ENCODE measurements at places on chromosomes 5 and 9. TPM values are rescaled to one million over a fixed set of nuclear protein-coding genes. Genes with fewer than 3 reads are reported as not detected.

DNA sequence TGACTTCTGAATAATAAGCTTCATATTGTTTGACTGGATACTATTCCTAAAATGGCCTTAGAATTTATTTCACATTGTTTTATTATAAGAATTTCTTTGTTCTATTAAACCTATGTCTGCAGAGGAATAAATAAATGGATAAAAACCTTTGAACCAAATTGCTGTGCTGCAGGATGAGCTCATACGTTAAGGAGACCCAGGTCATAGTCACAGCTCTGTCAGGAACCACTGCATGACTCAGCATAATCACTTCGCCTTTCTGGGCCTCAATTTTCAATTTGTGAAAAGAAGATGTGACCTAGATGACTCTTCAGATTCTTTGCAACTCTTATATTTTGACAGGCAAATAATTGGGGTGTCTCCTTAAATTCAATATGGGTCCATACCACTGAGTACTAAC lies 36.7 kb upstream of the HMHB1 start:
- no peak for DNase-seq

GRCh38 chr9:74609671-74610405 lies 112.7 kb downstream of the RORB start:
- DNase-seq, result no peak

DNA sequence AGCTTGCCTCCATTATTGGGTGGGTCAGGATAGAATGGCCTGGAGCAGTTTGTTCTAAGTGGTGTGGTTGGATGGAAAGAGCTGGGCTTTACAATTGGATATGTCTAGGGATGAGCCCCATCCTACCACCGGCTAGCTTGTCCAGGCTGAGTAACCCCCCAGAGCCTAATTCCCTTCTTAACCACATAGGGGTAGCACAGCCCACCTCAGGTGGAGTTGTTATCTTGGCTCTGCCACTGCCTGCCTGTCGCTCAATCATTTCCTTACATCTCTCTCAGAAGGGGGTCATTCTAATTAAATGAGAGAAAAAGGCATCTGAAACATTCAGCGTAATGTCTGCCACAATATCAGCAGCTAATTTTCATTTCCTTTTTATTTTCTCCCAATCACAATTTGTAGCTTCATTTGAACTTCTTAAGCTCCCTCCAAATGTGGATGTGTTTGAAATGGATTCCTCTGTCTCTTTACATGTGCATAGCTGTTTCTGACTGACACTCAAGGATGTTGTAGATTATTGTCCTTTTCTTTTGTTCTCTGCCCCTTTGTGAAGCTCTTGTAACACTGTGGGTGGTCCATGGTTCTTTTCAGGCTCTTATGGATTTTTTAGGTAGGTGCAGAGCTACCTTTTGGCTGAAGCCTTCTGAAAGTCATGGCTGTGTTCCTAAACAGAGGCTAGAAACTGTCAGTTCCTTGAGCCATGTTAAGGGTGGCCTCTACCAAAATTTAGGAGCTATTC lies 383.1 kb upstream of the KLF4 start:
- no peak for DNase-seq

GRCh38 chr5:62082370-62082801 lies 223.6 kb upstream of the KIF2A start:
- no peak for DNase-seq

- no peak for DNase-seq
Observed at GRCh38 chr5:132425975-132426524, 56.5 kb downstream of the SLC22A5 start.

SLC25A25 gene
- 9.4 TPM for total RNA-seq

- no peak for DNase-seq
Observed at GRCh38 chr9:38339087-38339486, 53.4 kb upstream of the ALDH1B1 start.

DNA sequence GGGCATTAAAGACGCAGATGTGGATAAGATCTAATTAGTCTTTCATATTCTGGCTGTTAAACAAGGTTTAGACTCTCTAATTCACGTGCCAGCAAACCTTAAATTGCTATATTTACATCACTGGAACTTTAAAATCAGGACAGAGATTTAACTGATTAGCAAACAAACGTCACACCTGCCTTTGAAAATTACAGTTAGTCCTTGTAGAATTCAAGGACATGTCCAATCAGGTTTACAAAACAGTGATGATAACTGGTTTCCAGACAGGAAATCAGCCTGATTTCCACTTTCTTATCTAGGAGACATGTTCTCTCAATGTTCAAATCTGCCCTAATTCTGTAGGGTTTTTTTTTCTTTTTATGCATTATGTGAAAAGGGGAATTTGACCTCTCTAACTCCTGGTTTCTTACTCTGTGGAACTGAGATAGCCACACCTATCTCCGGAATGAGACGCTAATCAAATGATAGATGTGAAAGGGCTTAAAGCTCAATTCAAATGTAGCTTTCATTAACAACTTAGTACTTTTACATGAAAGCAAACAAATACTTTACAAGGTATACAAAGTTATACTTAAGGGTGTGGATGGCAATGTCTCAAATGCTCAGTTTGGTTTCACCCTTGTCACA lies 26.5 kb downstream of the SPINK5 start:
- DNase-seq, result no peak

CDC20B gene
- not detected for total RNA-seq

DNA sequence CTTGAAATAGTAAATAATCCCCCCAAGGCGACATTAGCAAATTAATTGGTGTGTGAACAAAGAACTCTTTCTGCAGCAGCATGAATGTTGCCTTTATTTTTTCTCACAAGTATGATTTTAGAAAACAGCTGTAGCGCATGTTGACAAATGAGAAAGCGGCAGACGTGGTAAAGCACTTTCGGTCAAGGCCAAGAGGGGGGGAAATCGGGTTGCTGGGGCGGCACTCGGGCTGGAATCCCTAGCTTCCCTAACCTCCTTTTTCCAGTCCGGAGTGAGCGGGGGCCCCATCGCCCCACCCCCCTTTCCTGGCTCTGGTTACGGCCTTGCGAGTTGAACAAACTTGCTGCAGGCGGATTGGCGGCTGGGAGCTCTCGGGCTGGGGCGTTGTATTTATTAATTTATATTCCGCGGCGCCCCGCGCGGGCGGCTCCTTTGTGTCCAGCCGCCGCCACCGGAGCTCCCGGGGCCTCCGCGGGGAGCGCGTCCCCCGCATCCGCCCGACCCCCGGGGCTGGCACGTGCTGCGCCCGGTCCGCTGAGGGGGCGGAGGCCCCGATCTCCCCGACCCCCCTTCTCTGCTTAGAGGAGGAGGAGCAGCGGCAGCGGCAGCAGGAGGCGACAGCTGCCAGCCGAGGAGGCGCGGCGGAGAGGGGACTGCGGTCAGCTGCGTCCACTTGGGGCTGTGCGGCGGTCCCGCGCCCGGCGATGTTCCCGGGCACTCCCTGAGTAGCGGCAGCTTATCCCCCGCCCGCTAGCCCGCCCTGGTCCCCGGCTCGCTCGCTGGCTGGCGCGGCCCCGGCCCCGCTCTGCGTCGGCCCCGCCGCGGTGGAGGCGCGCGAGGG lies at the start of gene RHOBTB3:
TSS of gene RHOBTB3 (plus strand) at position 607 of the 841 bp plus-strand sequence. CDS start 347 bp downstream, outside the sequence.
- peak; percentile 52 for DNase-seq

DNA sequence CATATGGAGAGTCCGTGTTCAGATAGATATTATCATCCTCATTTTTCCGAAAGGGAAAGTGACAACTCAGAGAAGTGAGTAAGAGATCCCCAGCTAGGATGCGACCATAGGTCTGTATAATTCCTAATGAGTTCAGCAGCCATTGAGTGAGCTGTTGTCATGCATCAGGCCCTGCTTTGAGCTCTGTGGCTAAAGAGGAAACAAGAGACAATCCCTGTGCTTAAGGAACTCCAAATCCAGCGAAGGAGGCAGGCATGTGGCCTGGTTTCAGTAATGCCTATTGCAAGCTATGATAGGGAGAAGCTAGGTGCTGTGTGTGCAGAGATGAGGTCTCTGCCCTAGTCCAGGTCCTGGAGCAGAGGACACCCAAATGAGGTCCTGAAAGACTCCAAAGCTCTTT lies 192.8 kb downstream of the ACTL7B start:
- DNase-seq, result no peak

DNA sequence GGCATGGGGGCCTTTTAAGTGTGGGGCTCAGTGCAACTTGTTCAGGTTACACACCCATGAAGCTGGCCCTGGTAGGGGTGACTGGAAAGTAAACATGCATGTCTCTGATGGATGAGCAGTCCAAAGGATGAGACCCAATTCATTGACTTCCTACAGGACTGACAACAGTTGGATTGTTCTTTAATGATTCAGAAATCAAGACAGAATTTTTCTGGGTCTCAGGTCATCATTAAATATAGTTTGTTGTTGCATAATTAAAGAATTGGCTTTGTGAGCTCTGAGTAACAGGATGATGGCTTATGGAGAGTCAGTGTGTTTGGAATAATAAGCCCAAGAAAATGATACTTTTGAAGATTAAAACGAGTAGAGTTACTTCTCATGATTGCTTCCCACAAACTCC lies 604.2 kb upstream of the CLINT1 start:
- no peak for DNase-seq

RNF180 gene
- total RNA-seq, result not detected

DNA sequence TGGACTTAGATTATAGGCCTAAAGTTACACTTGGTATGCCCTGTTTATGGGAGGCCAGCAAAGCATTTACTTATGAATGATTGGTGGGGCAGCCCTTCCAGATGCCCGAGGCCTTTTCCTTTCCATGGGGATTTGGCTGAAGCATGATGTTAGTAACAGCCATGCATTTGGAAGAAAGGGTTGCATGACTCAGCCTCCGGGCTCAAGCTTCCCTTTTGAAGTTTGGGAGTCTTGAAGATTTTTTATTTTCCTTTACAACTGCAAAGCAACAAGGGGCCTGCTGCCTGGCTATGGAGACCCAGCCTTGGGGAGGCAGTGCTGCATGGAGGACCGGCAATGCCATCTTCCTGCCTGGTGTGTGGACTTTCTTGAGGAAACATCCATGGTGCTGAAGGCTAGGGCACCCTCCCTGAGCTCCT lies 244.7 kb downstream of the ICE1 start:
- no peak for DNase-seq

CLIC3 gene
- not detected for total RNA-seq

GRCh38 chr5:136193322-136193935 lies 467 bp upstream of the SMIM32 start:
- no peak for DNase-seq

- DNase-seq, result no peak
Observed at GRCh38 chr5:148730270-148730669, 75.9 kb upstream of the HTR4 start.

- DNase-seq, result no peak
Observed at GRCh38 chr5:126446498-126447224, 23.5 kb downstream of the GRAMD2B start.

GRCh38 chr5:150106674-150107426 lies 20.5 kb upstream of the CSF1R start:
- DNase-seq, result no peak

- DNase-seq, result no peak
Observed at GRCh38 chr5:141532726-141533125, 43.8 kb downstream of the PCDHGC5 start.

- no peak for DNase-seq
Observed at GRCh38 chr5:38846379-38847011, 683 bp downstream of the OSMR start.

DNA sequence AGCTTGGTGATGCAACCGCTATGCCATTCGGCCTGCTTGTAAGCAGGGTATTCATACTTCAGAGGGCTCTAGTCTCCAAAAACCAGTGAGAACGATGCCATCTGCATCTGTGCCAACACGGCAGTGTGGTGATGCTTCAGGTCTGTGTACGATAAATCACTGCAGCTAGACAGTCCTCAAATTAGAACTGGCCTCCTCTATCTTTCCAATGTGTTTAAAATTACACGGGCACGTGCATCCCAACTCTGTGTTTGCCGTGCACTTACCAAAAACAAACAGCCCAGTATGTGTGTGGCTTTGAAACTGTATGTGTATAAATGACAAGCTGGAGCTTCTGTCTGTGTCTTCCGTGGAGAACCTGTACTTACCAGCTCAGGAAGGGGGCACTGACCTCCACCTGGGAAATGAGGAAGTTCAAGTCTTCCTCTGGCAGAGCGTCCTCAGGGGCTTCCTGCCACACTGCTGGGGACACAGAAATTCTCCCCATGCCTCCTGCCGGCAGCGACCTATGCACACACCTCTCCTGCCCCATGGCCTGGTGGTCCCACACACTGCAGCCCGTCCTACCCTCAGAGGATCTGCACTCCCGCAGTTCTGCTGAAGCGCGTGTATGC lies 12.3 kb downstream of the MED10 start:
- no peak for DNase-seq

TMEM250 gene
- total RNA-seq, result 23.3 TPM

- no peak for DNase-seq
Observed at GRCh38 chr5:170483701-170484458, 19.9 kb upstream of the KCNIP1 start.

- no peak for DNase-seq
Observed at GRCh38 chr5:39717176-39717897, 292.6 kb upstream of the DAB2 start.

PLPPR1 gene
- total RNA-seq, result not detected

DNA sequence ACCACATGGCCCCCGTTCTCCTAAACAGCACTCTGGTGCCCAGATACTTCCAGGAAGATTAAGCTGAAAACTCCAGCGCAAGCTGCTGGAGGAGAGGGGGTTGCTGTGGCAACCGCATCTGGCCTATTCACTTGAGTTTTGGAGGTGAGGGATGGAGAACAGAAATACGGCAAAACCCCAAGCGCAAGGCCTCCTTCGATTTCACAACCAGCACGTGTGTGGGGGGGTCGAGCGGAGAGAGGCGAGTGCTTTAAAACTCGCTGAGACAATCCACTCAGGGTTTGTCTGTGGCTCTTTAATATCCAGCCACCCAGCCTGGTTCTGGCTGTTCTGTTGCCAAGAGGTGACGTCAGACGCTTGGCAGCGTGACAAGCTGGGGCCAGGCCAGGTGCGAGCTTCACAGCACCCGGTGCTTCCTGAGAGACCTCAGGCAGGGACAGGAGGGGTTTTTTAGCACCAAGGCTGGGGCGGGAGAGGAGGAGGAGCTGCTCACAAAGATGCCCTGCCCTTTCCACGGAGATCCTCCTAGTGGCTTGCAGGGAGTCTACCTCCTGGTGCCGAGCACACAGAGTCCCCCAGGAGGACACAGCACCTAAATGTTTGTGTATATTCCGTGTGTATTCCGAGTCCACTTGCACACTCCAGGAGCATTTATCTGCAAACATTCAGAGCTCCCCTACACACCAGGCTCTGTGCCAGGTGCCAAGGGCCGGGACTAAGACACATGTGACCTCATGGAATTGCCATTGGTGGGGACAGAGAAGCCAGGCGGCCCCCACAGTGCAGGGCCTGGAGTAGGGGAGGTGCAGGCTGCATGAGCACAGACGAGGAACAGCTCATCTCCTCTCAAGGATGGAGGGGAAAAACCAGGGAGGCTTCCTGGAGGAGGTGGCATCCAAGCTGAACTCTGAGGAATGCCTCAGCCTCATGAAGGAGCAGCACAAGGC lies 194.6 kb downstream of the OLFM1 start:
- DNase-seq, result no peak

GRCh38 chr5:40571729-40572128 lies 108.0 kb upstream of the PTGER4 start:
- DNase-seq, result no peak

- DNase-seq, result no peak
Observed at GRCh38 chr5:122183098-122183787, 53.9 kb downstream of the ZNF474 start.

DNA sequence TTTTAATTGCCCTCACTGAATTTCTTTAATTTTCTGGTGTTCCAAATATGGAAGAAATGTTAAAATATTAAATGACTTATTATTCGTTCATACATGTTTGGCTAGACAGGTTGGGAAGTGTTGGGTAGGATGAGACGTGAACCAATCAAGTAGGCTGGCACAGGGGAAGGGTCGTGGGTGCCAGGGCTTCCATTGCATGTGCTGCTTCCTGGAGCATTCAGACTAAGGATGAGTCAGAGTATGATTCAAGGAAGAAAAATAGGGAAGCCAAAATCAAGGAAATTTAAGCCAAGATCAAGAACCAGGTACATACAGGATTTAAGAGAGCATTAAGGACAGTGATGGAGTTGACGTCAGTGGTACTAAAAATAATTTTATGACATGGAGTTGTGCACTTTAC lies 2068.0 kb downstream of the MAT2B start:
- DNase-seq, result no peak

Data from activated B cell treated with CpG ODN at 0.5 μM for 24 hours (primary cell).